ENCODE measurements at places on chromosomes 11 and 22.

- no peak for DNase-seq
These were observed 456 bp upstream of the PARVB start for GRCh38 chr22:44023404-44024287.

DNA sequence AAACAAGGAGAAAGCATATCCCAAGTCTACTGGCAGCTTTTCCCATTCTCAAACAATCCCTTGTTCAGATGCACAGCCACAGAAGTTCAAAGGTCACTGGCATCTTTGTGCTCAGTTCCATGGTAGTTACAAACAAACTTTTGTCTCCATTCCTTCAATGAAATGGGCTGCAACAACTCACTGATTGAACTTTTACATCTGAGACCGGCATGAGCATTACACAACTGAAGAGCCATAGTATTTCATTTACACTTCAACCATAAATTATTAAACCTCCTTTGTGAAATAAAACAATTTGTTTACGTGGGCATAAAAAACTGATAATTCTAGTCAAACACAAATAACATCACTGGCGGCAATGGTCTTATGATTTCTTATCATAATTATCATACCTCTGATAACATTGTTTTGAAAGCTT is 67.8 kb upstream of the ARHGAP32 start:
- DNase-seq = no peak

DNA sequence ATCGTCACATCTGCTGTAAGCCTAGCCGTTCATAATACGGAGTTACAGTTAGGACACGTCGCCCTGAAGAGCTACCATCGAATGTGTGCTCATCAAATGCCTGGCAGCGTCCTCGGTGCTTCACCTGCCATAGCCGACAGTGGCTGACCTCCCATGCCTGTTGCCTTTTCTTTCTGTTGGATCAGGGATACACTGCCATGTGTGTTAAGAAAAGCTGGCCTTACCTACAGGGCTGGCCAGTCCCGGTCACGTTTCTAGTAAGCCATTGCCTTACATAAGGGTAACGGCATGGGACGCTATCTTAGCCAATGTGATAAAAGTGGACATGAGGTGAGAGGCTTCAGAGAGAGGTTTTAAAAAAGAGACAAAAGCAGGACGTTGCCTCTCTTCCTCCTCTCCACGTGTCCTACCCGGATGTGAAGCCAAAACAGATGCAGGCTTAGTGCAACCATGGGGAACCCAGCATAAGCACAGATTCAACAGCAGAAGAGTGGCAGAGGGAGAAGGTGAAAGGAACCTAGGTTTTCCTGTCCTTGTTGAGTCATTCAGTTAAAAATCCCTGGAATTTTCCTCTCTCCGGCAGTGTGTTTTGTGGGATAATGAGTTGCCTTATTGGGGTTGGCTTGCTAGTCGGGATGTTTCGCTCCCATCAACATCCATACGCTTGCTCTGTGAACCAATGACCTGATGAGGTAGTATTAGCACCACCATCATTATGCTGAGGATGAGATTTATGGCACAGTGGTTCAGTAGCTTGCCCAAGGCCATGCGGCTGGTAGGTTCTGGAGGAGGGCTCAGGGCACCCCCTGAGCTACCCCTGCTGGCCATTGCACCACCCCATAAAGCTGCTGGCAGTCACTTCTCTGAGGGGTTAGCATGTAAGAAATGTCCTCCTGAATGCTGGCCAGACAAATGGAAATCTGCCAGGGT is 67.4 kb upstream of the B3GAT1 start:
- no peak for DNase-seq

- DNase-seq = no peak
These were observed 494.0 kb downstream of the MIAT start for GRCh38 chr22:27151407-27151806.

- DNase-seq = no peak
These were observed 68.0 kb downstream of the RTL6 start for GRCh38 chr22:44429941-44430587.

DNA sequence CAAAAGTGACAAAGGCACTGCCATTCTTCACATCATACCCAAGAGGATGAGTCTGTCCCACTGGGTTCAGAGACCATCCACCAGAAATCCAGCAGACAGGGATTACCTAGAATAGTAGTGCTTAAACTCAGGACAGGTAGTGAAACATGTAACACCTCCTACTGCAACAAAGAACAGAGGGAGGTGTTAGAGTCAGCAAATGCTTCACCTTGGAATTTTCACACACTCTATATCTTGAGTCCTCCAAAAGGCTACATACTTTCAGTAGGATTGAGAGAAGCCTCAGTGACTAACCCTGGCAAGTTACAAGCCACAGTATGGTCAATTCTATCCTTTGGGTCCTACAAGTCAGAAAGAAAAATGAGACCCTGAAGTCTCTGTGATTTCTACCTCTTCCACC is 6.0 kb upstream of the CAVIN3 start:
- no peak for DNase-seq

GRCh38 chr11:57313788-57314135 is 11.0 kb downstream of the TNKS1BP1 start:
- no peak for DNase-seq

DNA sequence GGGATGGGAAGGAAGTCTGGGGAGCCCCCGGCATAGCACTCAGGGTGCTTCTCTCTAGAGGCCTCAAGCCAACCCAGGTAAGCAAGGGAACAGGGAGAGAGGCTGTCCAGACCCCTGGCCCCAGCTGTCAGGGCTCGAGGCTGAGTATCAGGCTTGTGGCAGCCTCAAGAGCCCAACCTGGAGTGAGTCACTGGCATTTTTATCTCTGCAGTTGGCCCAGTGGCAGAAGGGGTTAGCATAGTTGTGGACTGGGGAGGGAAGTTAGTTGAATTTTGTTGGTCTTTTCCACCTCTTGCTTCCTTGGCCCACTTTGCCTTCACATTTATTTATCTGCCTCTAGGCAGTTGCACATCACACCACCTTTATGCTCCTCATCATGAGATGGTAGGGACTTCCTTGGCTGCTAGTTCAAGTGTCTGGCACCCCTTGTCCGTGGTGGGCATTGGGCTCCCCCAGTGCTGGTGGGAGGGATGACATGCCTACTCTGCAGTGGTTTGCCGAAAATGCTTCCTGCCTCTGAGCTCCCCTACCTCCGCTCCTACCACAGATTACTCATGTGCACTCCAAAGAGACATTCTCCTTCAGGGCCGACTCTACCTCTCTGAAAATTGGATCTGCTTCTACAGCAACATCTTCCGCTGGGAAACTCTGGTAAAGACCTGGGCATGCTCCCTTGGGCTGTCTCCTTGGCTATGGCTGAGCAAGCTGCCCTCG is 60.1 kb downstream of the SCN3B start:
- DNase-seq = no peak

DNA sequence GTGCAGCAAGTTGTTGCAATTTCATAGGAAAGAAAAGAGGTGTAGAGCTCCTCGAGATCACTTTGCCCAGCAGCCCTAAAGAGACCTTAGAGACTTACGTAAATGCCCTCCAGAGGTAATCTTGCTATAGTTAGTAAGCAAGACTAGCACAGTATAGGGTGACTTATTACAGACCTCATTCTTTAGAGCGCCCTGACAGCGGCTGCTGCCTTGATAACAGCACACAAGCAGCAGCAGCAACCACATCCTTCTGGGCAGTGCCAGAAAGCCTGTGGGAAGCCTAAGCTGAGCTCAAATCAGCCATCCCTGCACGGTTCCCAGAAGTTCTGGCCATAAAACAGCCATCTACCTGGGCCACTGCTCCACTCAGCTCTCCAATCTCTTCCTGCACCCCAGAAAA is 22.6 kb upstream of the OR56B1 start:
- no peak for DNase-seq

DNA sequence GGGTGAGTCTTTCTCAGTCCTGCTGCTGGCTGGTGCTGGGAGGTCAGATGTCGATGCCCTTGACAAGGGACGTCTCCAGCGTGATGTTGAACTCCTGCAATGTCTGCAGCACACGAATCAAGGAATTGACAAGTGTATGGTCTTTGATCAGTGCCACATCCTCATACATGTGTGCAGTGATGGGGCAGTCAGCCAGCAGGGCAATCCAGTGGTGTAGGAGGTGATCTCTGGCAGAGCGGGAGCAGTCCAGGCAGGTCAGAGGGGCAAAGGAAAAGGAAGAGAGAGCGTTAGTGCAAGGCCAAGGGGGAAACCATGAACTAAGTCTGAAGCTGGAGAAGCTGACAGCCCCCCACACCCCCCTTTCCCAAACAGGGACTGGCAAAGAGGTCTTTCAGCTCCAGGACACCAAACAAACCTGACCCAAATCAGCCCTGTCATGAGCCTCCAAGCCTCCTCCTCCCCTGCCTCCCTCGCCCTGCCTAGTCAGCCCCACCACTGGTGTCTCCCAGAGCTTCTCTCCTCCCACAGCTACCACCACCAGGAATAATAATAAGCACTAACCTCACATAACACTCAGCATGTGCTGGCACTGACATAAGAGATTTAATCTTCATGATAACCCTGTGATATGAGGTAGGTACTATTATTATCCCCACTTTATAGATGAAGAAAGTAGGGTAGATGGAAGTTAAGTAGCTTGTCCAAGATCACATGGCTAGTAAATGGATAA is 48.4 kb upstream of the SCUBE2 start:
- no peak for DNase-seq

DNA sequence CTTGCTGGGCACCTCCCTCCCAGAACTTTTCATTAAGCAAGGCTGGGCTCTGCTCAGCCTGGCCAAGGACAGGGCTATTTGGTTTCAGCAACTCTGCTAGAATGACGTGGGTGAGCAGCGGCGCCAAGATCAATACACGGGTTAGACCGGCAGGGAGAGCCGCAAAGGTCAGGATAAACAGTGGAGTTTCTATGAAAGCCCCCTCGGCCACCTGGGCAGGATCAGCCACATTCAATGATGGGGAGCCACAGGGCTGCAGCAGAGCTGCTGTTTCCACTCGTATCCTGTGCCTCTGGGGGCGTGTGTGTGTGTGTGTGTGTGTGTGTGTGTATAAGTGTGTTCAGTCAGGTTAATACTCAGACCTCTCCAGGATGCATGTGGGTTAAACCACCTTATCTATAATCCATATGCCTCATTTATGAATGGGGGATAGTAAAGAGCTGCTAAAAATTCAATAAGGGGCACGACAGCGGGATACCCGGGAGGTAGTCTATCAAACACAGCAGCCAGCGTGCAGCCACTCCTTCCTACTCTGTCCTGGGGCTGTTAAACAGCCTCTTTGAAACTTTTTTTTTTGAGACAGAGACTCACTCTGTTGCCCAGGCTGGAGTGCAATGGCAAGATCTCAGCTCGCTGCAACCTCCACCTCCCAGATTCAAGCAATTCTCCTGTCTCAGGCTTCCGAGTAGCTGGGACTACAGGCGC is 34.8 kb downstream of the MYH9 start:
- DNase-seq = no peak

- no peak for DNase-seq
These were observed 527.9 kb upstream of the B3GAT1 start for GRCh38 chr11:134939905-134940304.

DNA sequence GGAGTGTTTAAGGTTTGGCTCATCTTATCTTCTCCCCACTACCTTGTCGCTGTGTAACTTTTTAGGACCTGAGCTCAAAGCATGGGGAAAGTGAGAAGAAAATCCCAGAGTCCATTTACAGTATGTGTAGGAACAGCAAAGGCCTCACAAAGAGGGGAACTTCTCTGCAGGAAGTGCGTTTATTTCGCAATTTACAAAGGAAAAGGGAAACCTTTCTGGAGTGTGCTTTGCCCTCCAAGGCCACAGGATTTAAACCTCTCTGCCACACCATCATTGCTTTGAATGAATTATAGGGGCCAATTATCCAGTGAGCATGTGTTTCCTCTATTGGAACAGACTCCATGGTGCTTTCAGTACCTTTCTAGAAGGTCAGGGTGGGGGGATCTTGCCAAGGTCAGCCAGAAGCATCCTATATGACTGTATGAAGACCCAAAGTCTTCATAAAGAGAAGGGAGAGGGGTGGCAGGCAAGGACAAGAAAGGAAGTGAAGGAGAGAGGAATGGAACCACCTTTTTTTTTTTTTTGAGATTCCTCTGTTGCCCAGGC is 68.1 kb upstream of the LMO2 start:
- DNase-seq = no peak

DNA sequence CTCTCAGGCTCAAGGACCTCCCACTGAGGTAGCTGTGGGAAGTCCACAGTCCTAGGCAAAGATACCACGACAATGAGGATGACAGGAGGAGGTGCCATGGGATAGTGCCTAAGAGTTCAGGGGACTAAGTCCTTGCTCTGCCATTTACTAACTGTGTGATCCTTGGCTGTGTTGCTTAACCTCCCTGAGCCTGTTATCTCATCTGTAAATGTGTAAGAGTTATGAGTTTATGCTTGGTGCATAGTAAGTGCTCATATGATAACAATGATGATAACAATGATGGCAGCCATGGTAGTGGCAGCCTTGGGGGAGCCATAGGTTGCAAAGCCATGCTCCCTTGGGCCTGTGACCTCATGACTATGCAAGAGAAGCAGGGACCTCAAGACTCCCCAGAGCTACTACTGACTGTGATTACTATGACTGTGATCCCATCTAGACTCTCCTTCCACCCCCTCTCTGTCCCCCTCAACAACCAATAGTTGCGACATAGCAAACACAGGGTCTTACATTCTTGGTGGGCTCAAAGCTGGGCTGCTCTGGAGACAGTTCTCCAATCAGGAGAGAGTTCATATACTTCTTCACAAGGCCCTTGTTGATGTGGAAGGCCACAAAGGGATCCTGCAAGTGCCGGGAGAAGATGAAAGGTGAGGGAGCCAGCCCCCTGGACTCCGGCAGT is 3.9 kb downstream of the FADS1 start:
- DNase-seq = no peak

- no peak for DNase-seq
These were observed 16.3 kb downstream of the LGR4 start for GRCh38 chr11:27456140-27456794.

GRCh38 chr11:2748061-2748813 is 48.4 kb upstream of the KCNQ1OT1 start:
- DNase-seq = no peak

GRCh38 chr11:2509481-2510001 is 64.7 kb downstream of the KCNQ1 start:
- no peak for DNase-seq

DNA sequence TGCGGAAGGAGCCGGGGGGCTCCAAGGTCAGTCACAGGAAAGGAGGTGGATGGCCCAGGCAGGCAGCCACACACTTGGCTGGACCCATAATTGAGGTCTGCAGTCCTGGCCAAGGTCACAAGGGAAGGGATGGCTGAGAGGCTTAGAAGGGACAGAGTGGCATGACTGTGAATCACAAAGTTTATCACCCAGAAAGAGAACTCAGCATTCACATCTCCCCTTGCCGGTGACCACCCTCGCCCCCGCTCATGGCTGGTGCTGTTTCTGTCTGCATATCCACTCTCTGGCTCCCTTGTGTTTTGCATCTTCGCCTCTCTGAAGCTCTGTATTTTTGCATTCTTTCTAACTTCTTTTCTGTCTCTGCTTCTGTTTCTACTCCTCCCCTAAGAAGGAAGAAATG is 117.5 kb downstream of the FEZ1 start:
- DNase-seq = no peak

- DNase-seq = no peak
These were observed 73.2 kb upstream of the NUP50 start for GRCh38 chr22:45090497-45090910.
